ENCODE measurements at places on chromosomes 6 and 20.

DNA sequence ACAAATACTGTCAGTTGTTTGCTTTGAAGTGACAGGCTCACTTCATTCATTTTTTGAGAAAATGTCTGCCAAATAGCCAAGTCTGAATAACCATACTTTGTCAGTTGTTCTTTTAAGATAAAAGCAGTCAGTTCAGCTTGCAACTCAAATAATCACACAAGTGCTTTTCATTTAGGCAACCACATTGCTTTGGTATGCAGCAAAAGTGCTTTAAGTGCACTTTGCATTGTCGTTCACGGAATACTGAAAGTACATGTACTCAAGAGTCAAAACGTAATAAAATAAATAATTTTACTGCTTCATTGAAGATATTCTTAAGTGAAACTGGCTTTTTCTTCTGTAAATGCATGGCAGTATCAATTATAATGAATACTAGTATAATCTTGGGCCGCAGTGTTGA lies 107.2 kb downstream of the MMS22L start:
- H3K4me1 ChIP-seq, result peaks cover 3% of the 10 kb centered on the region
- peaks cover 29% of the 10 kb centered on the region for H3K36me3 ChIP-seq
- H3K4me3 ChIP-seq, result no peak overlapping the region
- H3K27me3 ChIP-seq, result no peaks in the 10 kb centered on the region

GRCh38 chr6:73802366-73802765 lies 106.4 kb downstream of the CD109 start:
- H3K4me3 ChIP-seq, result no peak overlapping the region
- no peaks in the 10 kb centered on the region for H3K27me3 ChIP-seq
- no peak overlapping the region for H3K27ac ChIP-seq
- no peaks in the 10 kb centered on the region for H3K4me1 ChIP-seq
- no peak for DNase-seq
- H3K36me3 ChIP-seq, result no peaks in the 10 kb centered on the region

- H3K27me3 ChIP-seq, result peaks cover 23% of the 10 kb centered on the region
- DNase-seq, result no peak
- H3K27ac ChIP-seq, result no peak overlapping the region
- H3K4me3 ChIP-seq, result no peak overlapping the region
- H3K4me1 ChIP-seq, result peaks cover 7% of the 10 kb centered on the region
- H3K36me3 ChIP-seq, result peaks cover 2% of the 10 kb centered on the region
Measured at GRCh38 chr20:36398515-36398914, 92.4 kb downstream of the DLGAP4 start.

DNA sequence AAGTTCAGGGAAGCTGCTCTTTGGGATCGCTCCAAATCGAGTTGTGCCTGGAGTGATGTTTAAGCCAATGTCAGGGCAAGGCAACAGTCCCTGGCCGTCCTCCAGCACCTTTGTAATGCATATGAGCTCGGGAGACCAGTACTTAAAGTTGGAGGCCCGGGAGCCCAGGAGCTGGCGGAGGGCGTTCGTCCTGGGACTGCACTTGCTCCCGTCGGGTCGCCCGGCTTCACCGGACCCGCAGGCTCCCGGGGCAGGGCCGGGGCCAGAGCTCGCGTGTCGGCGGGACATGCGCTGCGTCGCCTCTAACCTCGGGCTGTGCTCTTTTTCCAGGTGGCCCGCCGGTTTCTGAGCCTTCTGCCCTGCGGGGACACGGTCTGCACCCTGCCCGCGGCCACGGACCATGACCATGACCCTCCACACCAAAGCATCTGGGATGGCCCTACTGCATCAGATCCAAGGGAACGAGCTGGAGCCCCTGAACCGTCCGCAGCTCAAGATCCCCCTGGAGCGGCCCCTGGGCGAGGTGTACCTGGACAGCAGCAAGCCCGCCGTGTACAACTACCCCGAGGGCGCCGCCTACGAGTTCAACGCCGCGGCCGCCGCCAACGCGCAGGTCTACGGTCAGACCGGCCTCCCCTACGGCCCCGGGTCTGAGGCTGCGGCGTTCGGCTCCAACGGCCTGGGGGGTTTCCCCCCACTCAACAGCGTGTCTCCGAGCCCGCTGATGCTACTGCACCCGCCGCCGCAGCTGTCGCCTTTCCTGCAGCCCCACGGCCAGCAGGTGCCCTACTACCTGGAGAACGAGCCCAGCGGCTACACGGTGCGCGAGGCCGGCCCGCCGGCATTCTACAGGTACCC lies at the start of gene ESR1:
Gene ESR1, plus strand, starts transcription at position 170 of the 858 bp plus-strand sequence. Its CDS starts 231 bp downstream, at position 401.
- H3K4me3 ChIP-seq, result peak within 1 kb of the TSS; percentile 69
- H3K27me3 ChIP-seq, result peaks cover 97% of the 10 kb centered on the region
- no peak within 1 kb of the TSS for H3K27ac ChIP-seq
- DNase-seq, result no peak
- H3K4me1 ChIP-seq, result peaks cover 12% of the 10 kb centered on the region

DNA sequence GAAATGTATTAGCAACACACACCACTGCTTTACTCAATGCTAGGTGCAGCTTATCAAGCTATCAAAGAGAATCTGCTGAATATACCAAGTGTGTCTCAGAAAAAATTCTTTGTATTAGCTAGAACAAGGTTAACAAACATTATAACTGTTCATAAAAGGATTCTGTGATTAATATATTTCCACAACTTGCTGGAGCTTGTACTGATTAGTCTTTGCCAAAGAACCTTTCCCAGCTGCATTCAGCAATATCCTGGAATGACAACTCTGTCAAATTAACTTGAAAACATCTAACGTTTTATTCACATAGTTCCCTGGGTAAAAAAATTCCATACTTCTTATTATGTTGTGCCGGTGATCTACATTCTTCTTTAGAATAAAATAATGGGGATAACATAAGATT lies 252.7 kb downstream of the FOXC1 start:
- no peak for DNase-seq
- H3K36me3 ChIP-seq, result no peaks in the 10 kb centered on the region
- no peak overlapping the region for H3K27ac ChIP-seq
- peaks cover 8% of the 10 kb centered on the region for H3K27me3 ChIP-seq
